ENCODE measurements at places on chromosomes 5 and 9.

DNA sequence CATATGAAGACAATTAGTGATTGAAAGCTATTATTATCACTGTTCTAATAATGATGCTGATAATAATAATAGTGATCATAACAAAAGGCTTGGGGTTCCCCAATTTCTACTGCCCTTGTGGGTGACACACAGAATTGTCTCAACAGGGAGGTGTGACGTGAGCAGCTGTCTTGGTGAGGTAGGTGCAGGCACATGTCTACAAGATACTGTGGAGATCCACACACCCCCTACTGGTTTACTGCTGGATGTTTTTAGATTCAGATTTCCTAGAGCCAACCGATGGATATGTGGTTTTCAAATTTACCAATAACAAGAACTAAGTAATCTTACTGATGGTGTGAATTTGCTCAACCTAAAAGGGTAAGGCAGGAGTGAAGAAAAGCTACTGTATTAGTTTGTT lies 139.0 kb downstream of the TARS1 start:
- DNase-seq = no peak

GRCh38 chr9:132266017-132266416 lies 88.8 kb downstream of the SETX start:
- DNase-seq = no peak

DNA sequence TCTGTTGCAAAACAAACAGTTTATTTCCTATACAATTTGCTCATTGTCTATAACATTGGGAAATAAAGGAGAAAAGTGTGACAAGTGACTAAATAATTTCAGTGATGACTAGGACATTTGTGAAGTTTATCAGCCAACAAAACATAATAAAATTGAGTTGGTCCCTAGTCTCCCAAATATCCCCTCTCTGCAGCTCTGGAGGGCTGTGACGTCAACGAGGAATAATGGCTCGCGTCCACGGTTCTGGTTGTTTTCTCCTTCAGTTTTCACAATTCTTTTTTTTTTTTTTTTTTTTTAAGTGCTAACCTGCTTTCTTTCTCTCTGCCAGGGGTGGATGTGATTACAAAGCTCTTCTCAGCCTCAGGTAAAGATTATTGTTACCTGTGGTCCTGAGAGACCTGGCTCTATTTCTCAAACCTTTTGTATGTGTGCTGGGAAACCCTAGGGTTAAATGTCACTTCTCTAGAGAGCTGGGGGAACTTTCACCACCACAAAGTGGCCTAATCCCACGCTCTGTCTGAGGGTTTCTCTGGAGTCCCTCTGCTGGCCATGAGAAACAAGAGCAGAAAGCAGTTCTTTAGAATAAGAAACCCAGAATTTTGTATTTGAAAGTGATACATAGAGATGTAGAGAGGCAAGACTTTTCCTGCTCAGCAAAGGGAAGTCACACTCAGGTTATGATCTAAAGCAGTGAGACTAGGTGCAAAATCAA lies 36.2 kb upstream of the ANKRD55 start:
- DNase-seq = no peak

DNA sequence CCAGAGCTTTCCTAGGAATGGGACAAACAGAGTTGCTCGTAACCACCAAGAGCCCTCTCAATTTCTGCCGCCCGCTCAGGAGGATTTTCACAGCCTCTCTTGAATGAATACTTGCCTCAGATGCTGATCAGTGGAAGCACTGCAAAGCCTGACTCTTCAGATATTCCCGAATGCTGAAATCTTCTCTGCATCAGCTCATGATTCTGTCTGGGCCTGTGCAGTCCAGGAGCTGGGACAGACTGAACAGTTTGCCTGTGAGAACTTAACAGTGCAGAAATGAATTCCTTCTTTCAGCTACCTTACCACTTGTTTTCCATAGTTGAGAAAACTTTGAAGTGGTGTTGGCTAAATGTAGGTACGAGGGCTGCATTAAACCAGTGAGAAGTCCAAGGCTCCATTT lies 17.1 kb downstream of the ZNF462 start:
- DNase-seq = no peak

DNA sequence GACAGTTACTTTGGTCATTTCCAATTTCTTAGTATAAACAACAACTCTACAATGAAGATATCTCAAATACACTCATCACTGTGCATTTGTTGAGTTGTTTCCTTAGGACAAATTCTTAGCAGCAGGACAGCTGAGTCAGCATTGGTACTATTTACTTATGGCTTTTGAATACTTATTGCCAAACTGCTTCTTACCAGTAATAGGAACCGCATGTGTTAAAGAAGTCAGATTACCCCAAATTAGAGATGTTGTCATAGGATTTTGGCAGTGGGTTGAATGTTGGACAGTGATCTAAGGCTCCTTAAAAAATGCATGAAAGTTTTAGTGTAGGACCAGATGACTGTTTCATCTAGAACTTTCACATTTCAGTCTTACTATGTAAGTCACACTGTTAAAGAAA lies 280.1 kb upstream of the DMRT1 start:
- no peak for DNase-seq

- no peak for DNase-seq
These were observed 17.7 kb upstream of the AUH start for GRCh38 chr9:91379426-91379825.

DNA sequence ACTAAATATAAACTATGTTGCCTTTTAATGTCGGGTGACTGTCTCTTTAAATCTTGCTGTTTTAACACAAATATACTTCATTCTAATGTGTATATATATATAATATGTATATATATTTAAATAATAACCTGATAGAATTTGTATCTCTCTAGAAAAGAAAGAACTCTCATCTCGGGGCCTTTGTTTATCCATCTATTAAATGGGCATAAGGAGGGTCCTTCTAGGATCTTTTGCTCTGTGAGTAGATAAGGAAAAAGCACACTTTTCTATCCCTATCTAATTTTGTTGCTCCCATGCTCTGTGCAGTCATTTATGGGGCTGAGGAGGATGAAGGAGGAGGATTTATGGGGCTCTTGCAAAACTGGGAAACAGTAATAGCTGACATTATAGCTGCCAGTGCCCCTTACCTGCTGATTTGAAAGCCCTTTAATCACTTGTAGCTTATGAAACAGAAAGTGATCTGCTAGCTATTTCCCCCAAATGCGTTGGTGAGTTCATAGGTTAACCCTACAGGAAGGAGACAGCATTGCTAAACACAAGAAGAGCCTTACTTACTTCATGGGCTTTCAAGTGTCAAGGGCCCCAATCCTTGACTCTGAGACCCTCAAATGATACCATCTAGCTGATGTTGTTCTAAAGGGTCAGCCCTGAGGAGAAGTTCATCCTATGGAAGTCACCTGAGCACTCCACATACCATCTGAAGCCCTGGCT lies 5.8 kb upstream of the PPARGC1B start:
- DNase-seq = no peak

GRCh38 chr5:67725604-67726003 lies 490.0 kb upstream of the PIK3R1 start:
- DNase-seq = no peak

DNA sequence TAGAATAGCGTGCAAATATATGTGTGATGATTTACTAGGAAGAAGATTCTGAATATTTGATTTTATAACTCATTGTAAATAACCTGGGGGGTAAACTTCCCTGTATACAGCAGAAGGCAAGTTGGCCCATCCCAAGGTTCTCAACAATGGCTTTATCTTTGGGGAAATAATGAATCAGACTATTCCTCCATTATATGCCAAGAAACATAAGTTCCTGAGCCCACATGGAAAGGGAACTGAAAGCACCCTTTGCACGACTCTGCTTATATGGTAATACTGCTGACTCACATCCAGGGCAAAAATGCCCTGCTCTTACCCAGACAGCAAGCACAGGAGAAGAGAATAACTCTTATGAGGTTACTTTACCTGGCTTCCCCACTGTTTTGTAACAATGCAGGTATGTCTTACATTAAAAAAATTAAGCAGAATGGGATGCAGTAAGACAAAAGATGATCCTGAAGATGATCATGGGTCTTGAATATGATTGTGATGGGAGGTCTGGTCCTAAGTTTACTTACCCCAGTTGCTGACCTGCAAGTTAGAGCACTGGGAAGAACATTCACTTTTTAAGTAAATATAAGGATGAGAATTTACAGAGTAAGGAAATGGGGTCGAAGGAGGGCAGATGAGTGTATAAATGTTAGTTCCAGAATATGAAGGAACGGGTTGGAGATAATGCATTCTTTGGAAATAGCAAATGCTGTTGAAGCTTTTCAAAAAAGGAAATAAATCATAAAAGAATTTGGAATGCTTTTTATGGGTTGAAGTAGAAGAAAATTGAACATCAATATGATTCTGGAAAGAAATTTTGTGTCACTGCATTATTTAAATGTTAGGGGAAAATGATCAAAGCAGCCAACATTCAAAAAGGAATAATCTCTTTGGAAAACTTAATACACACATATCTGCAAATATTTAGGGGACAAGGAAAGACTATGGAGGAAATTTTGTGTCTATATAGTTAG lies 428.4 kb upstream of the MPDZ start:
- no peak for DNase-seq

DNA sequence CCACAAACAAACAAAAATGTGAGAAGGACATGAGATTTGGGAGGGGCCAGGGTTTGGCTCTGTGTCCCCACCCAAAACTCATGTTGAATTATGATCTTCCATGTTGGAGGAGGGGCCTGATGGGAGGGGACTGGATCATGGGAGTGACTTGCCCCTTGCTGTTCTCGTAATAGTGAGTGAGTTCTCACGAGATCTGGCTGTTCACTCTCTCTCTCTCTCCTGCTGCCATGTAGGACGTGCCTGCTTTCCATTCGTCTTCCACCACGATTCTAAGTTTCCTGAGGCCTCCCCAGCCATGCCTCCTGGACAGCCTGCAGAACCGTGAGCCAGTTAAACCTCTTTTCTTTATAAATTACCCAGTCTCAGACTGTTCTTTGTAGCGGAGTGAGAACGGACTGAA lies 118.7 kb downstream of the RXRA start:
- DNase-seq = no peak

DNA sequence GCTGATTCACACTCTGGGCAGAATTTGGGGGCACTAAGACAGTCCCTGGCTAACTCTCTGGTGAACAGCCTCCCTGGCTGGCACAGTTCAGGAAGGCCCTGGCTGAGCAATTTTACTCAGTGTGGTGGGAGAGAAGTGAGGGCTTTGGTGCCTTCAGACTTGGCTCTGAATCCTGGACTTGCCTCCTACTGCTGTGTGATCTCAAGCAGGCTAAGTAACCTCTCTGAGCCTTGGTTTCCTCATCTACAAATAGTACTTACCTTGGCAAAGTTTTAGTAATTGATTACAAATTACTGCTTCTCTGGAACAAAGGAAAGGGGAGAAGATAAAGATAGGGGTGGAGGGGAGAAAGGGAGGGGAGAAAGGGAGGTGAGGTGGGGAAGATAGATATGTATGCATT lies 153.8 kb downstream of the DROSHA start:
- no peak for DNase-seq

DNA sequence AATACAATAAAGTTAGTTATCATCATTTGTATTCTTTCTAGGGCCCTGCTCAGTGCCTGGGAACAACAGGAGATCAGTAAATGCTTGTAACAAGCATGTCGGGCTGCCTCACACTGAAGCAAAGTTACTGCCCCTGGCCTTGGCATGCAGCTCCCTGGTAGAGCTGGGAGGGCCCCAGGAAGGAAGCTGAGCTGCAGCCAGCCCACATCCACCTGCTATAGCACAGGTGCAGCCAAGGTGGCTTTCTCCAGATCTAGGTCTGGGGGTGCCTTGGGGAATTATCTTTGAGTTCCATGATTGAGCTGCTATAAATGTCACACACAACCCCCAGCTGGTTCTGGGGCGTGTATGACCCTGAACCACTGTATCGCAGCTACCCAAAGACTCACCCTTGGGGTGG lies 293.4 kb upstream of the MSX2 start:
- DNase-seq = no peak

GRCh38 chr9:109205526-109205925 lies 38.5 kb upstream of the FRRS1L start:
- DNase-seq = no peak

- DNase-seq = no peak
These were observed 425.7 kb downstream of the PIK3R1 start for GRCh38 chr5:68641211-68641610.

DNA sequence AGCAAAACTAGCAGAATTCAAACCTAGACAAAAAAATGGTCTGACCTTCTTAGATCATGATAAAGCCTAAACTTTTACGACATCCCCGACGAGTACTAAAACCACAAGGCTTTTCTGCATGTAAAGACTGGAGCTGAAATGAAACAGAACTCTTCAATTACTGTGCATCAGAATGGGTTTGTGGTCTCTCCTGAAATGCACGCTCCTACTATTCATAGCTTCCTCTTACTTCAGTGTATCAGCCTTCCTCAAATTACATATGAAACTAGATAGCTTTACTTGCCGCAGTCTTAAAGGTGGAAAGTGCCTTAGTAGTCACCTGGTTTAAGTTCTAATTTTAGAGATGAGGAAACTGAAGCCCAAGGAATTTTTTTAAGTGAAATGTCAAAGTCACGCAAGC lies 24.6 kb upstream of the MED10 start:
- no peak for DNase-seq

DNA sequence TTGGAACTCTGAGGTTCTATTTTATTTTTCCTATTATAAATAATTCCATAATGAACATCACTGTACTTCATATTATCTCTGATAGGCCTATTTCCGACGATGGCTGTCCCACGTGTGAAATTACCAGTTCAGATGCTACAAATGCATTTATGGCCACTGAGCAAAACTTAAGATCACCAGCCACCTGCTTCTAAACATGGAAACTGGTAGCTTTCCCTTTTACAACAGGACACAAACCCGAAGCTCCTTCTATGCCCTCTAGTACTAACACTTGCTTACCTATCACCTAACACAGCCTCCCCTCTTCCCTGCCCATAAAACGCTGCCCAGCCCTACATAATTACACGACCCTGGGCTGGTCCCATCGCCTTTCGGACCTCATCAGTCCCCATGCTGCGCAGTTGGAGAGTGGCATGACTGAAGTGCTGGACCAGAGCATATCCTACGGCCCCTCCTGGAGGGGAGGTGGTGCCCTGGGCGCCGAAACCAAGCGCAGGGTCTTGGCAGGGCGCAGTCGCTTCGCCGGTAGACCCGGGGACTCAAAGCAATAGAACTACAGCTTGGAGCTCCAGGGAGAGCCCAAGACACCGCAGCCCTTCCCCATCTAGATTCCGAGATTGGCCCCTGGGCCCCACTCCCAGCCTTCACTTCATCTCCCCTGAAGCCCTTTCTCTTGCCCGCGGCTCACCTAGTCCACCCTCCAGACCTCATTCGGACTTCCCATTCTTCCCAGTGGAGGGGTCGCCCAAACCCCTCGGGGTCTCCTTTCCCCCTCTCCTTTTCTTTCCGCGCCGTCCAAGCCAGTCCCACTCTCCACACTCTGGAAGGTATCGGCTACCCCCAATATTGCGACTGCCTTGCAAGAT lies 1.0 kb upstream of the SAP30L start:
- no peak for DNase-seq

DNA sequence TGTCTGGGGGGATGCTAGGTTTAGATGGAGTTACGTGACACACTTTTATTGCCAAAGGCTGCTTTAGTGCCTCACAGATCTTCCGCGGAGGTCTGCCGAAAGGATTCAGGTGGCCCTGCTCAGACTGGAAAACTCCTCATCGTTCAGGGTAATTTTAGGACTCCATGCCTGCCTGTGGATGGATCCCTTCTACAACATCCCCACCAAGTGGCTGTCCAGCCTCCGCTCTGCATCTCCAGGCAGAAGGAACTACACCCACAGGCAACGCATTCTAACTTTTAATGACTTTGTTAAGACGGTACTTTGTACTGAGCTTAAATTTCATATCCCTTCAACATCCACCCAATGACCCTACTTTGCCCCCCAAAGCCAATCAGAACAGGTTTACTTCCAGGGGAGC lies 29.4 kb downstream of the ATPSCKMT start:
- DNase-seq = no peak

Measured in cortex of kidney (tissue), 1 donor.